ENCODE measurements at places on chromosomes 4 and X.

- DNase-seq: no peak
Measured at GRCh38 chr4:14329228-14329627, 673.1 kb upstream of the CPEB2 start.

- no peak for DNase-seq
Measured at GRCh38 chr4:7775396-7775795, 164.3 kb downstream of the AFAP1 start.

DNA sequence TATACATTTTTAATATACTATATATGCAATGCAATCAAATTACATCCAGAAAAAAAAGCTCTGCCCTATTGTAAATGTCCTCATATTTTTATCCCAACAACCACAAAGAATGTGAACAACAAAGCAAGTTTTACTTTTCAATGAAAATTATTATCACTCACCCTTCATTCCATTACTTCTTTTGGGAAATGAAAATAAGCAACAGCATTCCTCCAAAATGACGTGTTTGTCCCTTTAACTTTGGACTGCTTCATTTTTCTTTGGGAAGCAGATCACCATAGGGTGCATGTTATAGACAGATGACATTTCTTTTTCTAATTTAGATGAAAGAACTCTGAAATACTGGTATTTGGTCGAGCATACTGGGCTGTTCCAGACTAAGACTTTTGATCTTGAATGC lies 667.1 kb upstream of the BOD1L1 start:
- DNase-seq: no peak

DNA sequence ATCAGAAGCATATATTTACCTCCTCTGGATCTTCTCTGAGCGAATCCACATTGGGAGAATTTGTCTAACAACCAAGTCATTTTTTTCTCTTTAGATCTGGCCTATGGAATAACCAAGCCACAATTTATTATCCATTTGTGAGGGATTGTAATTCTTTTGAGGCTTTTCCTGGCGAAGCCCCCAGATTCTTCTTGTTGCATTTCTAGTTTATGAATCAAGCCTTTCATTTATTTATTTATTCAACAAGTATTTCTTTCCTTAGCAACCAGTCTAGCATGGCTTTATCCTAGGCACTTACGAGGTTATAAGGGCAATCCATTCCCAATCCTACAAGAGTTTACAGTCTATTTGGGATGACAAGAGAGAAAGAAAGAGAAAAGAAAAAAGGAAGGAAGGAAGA lies 18.4 kb upstream of the FNIP2 start:
- no peak for DNase-seq

DNA sequence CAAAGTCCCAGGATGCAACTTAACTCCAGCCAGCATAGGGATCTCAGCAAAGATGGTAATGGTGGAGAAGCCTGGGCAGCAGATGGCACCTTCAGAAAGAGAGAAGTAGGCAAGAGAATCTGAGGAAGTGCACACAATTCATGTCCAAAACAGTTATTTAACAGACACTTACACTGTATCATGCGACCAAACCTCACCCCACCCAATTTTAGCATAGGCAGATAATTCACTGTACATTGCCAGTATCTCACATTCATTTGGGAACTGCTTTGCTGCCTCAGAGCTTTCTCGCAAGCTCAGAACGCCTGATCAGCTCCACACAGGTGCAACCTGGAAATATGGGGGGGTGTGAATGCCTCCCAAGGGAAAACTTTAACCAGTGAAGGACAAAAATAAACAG lies 143.0 kb upstream of the MAOA start:
- no peak for DNase-seq

DNA sequence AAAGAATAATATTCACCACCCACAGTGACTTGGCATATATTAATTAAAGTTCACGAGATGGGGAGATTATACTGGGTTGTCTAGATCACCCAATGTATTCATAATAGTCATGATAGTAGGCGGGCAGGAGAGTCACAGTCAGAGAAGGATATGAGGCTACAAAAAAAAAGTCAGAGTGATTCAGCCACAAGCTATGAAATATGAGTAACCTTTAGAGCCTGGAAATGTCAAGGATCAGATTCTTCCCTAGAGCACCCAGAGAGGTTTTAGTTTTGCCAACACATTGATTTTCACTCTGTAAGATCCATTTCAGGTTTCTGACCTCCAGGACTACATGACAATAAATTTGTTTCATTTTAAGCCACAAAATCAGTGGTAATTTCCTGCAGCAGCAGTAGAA lies 501.9 kb downstream of the GABRG1 start:
- DNase-seq: no peak

DNA sequence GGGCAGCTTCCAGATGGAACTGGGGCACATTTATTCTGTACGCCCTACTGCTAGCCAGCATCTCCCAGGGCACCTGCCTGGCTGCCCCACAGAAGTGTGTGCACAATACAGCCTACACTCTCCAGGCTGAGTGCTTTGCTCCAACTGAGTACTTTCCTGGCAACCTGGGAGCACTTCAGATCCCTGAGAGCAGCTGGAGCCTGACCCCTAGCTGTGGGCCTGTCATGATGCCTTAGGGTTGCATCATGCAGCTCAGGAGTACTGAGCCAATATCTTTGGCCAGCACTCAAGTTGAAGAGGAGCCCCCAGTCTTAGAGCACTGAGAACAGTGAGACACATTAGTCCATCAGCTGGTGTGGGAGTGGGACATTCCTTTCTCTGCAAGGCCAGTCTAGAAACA lies 321.9 kb downstream of the CFAP47 start:
- no peak for DNase-seq

- no peak for DNase-seq
Measured at GRCh38 chr4:140065393-140065792, 88.6 kb downstream of the MAML3 start.

DNA sequence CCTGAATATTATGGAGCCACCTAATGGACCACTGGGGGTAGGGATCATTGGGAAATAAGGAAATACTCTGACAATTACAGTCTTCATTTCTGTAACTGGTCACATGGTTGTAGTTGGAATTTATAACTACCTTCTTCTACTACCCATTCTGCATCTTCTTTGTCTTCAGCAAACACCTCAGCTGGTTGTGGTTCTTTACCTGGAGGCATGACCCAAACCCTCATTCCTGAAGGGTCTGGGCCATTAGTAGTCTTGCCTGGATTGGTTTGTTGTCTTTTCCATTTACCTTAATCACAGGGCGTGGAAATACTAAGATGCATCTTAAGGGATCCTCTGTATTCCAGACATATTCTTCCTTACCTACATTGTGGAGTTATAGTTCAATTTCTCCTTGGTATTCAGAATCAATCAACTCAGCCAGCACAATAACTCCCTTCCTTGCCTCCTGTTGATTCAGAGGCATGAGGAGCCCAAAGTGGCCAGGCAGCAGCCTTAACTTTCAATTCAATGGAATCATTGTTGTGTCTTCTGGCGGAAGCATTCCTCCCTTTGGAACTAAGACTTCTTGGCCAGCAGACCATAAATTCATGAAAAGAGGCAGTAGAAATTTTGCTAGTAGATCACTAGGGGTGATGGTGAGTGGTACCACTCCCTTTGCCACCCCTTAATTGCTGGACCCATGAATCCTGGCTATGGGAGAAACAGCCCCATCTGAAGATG lies 75.7 kb upstream of the RAP2C start:
- DNase-seq: no peak

All from activated CD4-positive, alpha-beta T cell treated with anti-CD3 and anti-CD28 coated beads, Interleukin-2, amount 50 U/mL, for 1 hour (primary cell).